ENCODE measurements at places on chromosomes 7 and 10. TPM values are rescaled to one million over a fixed set of nuclear protein-coding genes. Genes with fewer than 3 reads are reported as not detected.

PTN gene
- 13.2 TPM for total RNA-seq

POLR1F gene
- total RNA-seq = 14.1 TPM

HELLS gene
- total RNA-seq = 12.2 TPM

CFAP69 gene
- 10.6 TPM for total RNA-seq

PDE6C gene
- not detected for total RNA-seq
